Activated CD4-positive, alpha-beta T cell treated with anti-CD3 and anti-CD28 coated beads, Interleukin-2, amount 50 U/mL, for 24 hours (primary cell): ENCODE measurements at places on chromosomes 4 and X.

GRCh38 chr4:87541521-87541920 lies 12.3 kb upstream of the SPARCL1 start:
- no peak for DNase-seq

- DNase-seq, result no peak
Measured at GRCh38 chrX:69192603-69193002, 27.4 kb upstream of the PJA1 start.

GRCh38 chr4:151468715-151469696 lies 60.0 kb downstream of the FHIP1A start:
- no peak for DNase-seq

- DNase-seq, result no peak
Measured at GRCh38 chr4:73864365-73864764, 4.8 kb upstream of the CXCL1 start.

GRCh38 chrX:11381464-11381863 lies 88.3 kb downstream of the AMELX start:
- DNase-seq, result no peak

DNA sequence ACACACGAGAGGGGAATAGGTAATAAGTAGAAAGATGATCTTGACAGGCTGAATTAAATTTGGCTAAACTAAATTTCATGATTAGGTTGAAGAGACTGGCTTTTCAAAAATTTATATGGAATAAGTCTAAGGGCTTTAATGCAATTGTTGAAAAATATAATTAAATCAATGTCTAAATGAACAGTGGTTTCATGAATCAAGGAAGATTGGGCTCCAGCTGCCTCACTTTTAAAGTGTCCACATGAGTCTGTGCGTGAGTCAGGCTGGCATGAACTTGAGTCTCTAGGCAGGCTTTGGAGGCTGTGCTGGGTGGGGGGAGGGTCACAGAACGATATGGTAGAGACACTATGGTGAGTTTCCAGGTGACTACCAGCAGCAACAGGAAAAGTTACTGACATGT lies 111.9 kb downstream of the SORBS2 start:
- no peak for DNase-seq

DNA sequence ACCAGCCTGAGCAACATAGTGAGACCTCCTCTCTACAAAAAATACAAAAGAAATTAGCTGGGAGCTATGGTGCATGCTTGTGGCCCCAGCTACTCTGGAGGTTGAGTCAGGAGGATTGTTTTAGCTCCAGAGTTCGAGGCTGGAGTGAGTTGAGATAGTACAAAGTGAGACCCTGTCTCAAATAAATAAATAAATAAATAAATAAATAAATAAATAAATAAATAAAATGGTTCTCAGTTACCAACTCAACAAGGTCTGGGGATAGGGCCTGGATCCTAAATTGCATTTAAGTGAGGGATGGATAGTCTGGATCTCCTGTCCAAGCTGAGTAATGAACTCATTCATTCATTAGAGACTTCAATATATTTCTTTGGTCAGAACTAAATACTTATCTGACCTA lies 115.7 kb upstream of the IL1RAPL2 start:
- no peak for DNase-seq

GRCh38 chr4:80185787-80186548 lies 11.3 kb upstream of the PRDM8 start:
- DNase-seq, result no peak

DNA sequence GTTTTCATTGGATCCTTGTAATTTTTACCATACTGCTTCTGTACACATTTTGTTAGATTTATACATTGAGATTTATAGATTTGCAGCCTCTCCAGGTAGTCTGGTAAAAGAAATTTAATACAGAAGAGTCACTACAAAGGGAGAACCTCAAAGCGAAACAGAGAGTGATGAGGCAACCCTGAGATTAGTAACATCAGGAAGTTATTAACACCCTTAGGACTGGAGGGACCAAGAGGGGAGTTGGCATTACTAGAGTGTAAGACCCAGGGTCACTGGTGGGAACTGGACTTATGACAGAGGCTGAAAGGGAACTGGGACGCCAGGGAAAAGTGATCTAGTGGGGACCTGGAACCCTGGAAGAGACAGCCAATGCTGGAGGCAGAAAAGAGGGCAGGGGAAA lies 20.6 kb upstream of the MAML3 start:
- no peak for DNase-seq

DNA sequence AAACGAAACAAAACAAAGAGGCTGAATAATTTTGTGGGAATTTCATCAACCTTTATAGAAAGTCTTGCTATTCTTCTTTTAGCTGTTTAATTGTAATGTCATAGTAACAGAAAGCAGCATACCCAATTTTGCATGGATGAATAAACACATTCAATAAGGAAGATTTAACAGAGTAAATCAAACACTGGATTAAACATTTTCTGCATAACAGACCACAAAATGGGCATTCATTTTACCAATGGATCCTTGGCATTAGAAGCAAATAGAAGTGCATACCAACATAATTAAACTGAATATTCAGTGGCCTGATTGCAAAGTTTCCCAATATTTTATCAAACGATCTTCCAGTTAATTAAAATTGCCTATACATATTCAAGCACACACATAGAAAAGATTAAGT lies 4.4 kb upstream of the CHM start:
- DNase-seq, result no peak

DNA sequence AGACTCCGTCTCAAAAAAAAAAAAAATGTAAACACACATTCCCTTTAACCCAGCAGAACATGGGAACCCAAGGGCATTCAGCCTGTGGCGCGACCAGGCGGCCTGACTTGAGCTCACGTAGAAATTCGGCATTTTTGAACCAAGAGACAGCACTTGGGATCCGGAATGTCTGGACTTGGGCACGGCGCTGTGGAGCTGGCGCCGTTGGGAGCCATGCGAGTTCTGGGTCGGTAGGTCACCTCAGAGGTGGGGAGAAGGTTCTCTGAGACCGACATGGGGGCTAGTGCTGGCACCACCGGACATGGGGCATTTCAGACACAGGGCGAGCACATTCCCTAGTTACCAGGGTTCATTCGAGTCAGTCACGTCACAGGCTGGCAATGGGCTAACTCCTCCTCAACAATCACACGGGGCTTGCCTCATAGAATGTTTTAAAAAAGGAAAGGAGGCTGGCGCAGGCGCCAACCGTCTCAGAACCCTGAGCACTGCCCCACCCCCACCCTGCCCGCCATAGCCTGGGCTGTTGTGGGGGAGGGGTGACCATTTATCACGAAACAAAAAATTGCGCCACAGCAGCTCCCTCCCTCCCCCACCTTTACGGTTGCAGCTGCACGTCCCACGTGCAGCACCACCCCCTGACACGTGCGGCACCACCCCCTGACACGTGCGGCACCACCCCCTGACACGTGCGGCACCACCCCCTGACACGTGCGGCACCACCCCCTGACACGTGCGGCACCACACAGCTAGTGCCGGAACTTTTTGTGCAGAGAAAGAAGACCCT lies at the start of gene TEX28:
TSS of gene TEX28 (minus strand) at position 334 of the 784 bp plus-strand sequence. CDS start 3,007 bp downstream, outside the sequence.
- no peak for DNase-seq

GRCh38 chr4:152705903-152706302 lies 26.1 kb upstream of the TMEM154 start:
- DNase-seq, result no peak

- DNase-seq, result no peak
Measured at GRCh38 chrX:93591398-93591797, 82.0 kb downstream of the NAP1L3 start.

DNA sequence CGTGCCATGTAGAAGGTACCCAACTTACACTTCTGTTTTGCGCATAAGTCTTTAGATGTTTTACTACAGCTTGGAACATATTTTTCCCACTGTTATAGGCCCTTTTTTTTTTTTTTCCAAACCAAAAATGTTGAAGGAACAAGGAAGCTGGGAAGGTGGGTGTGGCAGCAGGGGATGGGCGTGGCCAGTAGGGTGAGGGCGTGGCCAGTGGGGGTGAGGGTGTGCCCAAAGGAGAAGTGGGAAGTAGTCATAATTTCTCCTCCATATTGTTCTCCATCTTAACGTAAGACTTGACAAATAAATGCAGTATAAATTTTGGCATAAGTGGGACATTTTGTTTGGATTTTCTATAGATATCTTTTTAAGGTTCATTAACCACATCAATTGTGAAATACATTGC lies 30.4 kb downstream of the CLDN22 start:
- DNase-seq, result no peak

DNA sequence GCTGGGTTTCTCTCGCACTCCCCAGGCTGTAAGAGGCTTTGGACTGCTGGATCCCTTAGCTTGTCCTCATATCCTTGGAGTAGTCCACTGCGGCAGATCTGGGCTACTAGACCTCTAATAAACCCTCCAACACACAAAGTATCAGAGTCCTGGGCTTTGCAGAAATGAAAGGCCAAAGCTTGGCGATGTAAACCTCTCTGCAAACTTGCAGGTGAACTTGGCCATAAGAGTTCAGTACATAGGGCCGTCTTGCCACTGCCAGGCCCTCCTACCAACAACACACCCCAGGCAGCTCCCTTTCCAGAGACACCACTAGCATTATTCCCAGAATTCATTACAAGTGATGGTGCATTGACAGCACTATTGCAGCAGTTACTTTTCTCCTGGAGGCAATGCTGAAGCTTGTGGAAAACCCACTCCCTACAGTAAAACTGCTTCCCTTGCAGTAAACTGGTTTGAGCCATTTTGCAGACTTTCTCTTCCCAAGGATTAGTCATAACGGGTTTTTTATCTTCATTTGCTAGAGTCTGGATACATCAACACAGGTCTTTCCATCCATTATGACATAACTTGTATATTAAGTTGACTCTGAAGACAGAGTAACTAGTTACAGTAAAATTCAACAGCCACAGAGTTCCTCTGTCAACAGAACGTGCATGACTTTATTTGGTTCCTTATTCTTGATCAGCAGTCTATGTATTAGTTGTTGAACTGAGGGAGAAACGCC lies 2.4 kb downstream of the ANKRD50 start:
- no peak for DNase-seq

DNA sequence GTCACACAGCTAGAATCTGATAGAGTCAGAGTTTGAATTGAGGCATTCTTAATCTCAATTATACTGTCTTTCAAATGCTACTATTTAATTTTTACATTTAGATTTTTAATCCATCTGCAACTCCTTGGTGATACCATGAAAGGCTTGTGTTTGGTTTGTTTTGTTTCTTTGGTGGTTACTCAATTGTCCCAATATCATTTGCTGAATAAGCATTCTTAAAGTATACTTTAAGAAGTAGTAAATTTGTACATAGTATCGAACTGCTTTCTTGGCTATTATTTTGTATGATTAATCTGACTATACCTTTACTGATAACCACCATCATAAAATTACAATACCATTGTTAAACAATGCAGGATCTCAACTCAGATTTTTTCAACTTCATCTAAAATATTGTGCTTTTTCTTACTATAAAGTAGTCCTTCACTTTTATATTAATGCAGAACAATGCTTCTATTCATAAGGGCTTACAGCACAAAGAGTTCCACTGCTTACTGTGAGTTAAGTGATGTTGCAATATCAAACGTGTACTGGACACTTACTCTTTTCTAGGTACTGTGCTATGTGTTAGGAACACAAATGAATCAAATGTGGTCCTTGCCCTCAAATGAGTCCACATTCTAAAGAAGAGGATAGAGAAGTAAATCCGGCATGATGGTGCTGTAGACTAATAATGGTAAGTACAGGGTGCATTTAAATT lies 111.2 kb upstream of the GRIA3 start:
- no peak for DNase-seq

GRCh38 chrX:830532-830931 lies 199.9 kb downstream of the SHOX start:
- no peak for DNase-seq

- no peak for DNase-seq
Measured at GRCh38 chr4:142345924-142346323, 500.2 kb downstream of the INPP4B start.

GRCh38 chr4:80781431-80781830 lies 249.1 kb upstream of the BMP3 start:
- no peak for DNase-seq
